ENCODE measurements at places on chromosomes 4 and X.

GRCh38 chr4:138678985-138679746 lies 336.4 kb upstream of the NOCT start:
- no peak for DNase-seq

GRCh38 chr4:16794816-16795445 lies 103.5 kb downstream of the LDB2 start:
- DNase-seq: no peak

- DNase-seq: no peak
Measured at GRCh38 chr4:128832243-128832625, 22.7 kb downstream of the JADE1 start.

GRCh38 chr4:102819588-102820365 lies 7.6 kb downstream of the UBE2D3 start:
- DNase-seq: no peak

DNA sequence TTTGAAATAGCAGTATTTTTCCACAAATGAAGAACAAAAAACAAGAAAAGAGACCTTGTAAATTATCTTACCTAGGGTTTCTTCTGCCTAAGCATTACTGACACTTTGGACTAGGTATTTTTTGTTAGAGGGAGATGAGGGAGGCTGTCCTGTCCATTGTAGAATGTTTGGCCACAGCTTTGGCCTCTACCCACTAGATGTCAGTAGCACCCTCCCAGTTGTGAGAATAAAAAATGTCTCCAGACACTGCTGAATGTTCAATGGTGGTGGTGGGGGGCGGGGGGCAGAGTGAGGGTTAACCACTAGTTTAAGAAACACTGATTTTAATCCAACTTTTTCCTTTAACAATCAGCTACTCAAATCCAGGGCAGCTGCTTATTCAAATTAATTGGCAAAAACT lies 25.8 kb downstream of the OTUD4 start:
- no peak for DNase-seq

GRCh38 chr4:94160774-94161173 lies 46.9 kb upstream of the SMARCAD1 start:
- no peak for DNase-seq

- DNase-seq: no peak
Measured at GRCh38 chrX:97309487-97310116, 425.9 kb downstream of the RPA4 start.

DNA sequence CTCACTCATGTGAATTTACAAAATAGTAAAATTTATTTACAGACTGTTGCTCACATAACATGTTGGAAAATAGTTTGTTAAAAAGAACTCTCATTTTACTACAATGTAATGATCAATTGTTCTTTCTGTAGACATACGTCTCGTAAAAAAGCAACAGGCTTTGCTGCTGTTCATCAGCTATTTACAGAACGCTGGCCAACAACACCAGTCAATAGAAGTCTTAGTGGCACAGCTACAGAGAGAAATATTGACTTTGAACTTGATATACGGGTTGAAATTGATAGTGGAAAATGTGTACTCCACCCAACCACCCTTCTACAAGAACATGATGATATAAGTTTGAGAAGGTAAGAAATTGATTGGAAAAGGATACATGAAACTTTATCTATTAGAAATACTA lies 47.6 kb upstream of the ADAD1 start:
- DNase-seq: no peak

- no peak for DNase-seq
Measured at GRCh38 chrX:107971636-107972035, 10.5 kb downstream of the TEX13B start.

- no peak for DNase-seq
Measured at GRCh38 chr4:86557526-86557925, 36.6 kb upstream of the PTPN13 start.

- DNase-seq: no peak
Measured at GRCh38 chrX:29506729-29507128, 708.6 kb upstream of the MAGEB2 start.

- no peak for DNase-seq
Measured at GRCh38 chr4:78704981-78705683, 71.0 kb upstream of the BMP2K start.

- DNase-seq: no peak
Measured at GRCh38 chr4:146123231-146123630, 52.3 kb upstream of the LSM6 start.

DNA sequence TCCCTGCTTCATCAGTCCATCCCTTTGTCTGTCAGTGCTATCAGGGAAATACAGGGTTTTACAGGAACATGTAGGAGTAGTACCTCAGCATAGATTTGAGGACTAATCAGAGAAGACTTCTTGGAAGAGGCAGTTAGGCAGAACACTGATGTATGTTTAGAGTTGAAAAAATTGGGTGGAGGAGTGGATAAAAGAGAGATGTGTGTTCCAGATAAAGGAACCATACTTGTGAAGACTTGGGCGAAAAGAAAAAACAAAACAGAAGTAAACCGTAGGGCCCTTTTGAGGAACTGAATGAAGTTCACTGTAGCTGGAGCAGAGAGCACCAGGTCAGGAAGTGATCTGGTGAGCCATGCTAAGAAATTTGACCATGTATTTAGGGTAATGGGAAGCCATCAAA lies 32.3 kb downstream of the AFF1 start:
- no peak for DNase-seq

DNA sequence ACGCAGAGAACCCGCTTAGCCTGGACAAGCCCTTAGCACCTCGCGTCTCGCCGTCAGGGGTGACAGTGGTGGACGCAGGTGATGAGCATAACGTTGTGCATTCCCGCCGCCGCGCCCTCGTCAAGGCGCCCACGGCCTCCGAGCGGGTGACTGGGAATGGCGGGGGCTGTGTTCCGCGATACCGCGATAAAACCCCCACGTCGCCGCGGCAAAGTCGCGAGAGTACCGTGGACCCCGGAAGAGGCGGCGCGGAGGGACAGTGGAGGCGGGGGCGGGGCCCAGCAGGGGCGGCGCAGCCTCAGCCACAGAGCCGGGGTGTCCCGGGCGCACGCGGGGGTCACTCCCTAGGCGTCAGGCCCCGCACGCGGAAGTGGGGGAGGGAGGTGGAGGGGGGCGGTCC lies 53.8 kb downstream of the ZFYVE28 start:
- peak; percentile 5 for DNase-seq

DNA sequence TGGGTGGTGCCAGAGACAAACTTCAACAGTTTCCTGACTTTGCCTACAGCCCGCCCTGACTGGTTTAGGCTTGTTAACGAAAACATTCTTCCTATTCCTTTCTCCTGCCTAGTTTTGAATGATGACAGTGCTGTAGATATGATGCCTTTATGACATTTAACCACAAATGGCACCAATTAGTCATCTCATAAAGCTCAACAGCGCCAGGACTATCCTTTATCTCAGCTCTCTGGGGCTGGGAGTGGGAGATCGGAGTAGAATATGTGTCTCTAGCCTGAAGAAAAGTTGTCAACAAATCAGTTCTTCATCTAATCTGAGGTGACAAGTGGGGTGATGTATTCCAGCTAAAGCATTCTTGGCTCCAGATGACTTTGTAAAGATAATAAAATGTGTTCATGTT lies 64.6 kb upstream of the SH3RF1 start:
- no peak for DNase-seq

DNA sequence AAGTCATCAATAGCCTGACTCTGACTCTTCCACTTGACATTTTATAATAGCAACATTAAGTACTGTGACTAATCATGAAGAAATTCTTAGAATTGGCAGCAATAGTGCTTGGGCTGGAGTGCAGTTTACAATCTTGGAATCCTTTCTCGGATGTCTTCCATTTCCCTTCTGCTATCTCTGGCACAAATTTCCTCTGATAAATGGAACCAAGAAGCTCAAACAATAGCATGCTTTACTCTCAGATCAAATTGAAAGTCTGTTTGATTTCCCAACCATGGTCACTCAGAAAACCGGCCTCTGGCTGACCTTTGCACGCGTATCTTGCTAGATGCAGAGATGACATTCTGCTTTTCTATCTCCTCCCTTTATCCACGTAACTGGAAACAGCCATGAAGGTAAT lies 99.0 kb upstream of the SPANXC start:
- DNase-seq: no peak

- no peak for DNase-seq
Measured at GRCh38 chr4:14379183-14379582, 623.1 kb upstream of the CPEB2 start.

DNA sequence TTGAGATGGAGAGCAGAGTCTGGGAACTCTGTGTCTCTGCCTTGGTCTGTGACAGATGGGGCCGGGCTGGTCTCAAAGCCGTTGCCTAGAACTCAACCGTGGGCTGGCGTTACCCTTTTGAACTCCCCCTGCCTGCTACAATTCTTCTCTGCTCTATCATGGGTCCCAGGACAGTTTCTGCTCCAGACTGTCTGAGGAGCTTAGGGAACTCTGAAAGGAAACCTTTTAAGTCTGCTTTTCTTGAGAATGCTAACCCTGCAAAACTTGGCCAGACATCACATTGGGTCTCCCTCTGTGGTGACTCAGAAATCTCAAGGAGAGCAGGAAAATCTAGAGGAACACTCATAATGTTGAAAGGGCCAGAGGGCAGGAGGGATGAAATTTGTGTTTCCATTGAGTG lies 240.6 kb downstream of the CBR4 start:
- no peak for DNase-seq

- DNase-seq: peak; percentile 7
Measured at GRCh38 chr4:38310446-38311043, 350.3 kb downstream of the PTTG2 start.

GRCh38 chr4:148067301-148067916 lies 335.5 kb downstream of the ARHGAP10 start:
- DNase-seq: no peak
